Left renal cortex interstitium (tissue), 4 donors: ENCODE measurements at places on chromosomes 6 and 20. TPM values are rescaled to one million over a fixed set of nuclear protein-coding genes. Genes with fewer than 3 reads are reported as not detected.

The ERGIC3 gene
- 360 TPM for polyA plus RNA-seq

The SSTR4 gene
- not detected for polyA plus RNA-seq

The SLC35D3 gene
- 0.06 TPM for polyA plus RNA-seq

The PRSS35 gene
- 45.3 TPM for polyA plus RNA-seq

The SPATA2 gene
- polyA plus RNA-seq: 9.9 TPM

The NOX3 gene
- 2.1 TPM for polyA plus RNA-seq

The KHDRBS2 gene
- polyA plus RNA-seq: 2.3 TPM

The CHRNA4 gene
- 5.8 TPM for polyA plus RNA-seq

The FOXA2 gene
- polyA plus RNA-seq: not detected

DNA sequence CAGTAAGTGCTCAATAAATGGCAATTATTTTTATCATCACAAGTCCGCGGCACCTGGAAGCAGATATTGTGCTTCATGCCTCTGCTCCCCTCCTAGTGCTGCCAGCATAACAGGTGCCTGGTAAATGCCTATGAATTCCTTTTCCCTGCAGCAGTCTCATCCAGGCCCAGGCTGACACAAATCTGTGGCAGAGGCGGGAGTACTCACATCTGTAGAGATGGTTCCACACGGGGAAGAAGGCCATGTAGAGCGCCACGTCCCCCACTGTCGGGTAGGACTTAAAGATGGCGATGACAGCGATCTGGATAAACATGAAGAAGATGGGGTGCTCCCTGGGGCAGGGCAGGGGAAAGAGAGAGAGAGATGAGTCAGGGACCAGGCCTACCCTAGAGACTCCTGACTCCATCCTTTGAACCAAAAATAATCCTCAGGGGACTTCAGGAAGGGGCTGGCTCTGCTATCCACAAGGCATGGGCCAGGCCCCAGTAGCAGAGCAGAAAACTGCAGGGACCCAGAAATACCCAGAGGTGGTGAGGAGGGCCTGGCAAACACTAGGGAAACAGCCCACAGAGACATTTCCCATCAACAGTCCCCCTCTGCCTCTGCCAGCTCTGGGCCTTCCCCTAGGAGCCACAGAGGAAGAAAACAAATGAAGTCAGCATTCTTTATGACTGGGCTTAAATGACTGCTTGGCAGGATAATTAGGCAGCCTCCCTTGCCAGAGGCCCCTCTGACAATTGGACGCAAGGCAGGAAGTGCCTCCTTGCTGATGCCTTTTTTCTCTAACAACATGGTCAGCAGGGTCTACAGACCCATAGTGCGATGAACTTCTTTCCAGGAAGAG lies 23.0 kb downstream of the MAP1LC3A start:
- DNase-seq: no peak

DNA sequence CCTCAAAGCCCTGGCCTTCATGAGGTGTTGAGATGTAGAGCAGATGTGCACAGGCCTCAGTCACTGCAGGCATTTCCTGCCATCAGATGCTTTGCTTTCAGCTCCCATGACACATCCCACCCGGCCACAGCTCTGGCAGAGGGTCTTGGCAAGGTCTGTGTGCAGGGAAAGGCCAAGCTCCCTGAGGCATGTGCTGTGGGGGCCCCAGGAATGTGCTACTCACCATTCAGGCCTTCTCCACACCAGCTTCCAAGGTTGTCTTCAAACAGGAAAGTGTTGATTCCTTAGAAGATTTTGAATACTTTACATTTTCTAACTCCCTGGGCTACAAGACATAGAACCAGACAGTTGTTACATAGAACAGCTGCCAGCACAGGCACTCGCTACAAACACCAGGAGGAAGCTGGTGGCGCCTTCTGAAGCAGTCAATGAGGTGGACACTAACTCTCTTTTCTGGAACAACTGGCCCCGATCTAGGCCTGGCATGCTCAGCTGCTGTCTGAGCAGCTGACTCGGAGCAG lies 27.8 kb downstream of the CASS4 start:
- no peak for DNase-seq

GRCh38 chr20:62386383-62387218 lies at the start of gene RPS21:
TSS of gene RPS21 (plus strand) at chr20:62387103. CDS start at chr20:62387339, 236 bp downstream.
- peak; percentile 80 for DNase-seq

DNA sequence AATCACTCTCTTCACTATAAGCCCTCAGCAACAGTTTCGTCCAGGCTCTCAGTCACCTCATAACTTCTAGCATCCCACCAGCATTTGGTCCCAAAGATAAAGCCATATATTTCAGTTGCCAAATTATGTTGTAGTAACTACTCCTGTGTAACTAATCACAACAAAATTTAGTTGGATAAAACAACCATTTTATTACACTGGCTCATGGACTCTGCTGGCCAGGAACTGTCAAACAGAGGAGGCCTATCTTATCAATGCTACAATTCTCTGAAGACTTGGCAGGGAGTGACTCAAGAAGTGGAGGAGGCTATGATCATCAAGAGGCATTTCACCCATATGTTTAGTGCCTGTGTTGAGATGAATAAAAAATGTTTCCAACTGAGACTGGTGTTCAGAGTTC lies 1082.3 kb upstream of the GJE1 start:
- DNase-seq: no peak

DNA sequence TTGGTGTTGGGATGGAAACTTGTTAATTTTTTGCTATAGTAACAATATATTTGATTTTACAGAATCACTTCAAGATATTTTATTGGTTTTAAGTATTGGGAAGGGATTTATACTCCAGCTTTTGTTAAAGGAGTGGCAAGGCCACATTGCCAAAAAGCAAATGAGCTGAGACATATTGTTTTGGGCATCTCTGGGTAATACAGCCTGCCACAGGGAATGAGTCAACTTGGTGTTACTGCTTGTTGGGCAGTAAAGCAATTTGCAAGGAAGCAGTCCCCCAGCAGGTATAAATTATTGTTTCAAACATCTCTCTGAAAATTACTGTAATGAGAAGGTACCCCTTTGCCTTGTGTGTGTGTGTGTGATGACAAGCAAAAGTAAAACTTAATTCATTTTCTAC lies 868.3 kb upstream of the FLRT3 start:
- no peak for DNase-seq

DNA sequence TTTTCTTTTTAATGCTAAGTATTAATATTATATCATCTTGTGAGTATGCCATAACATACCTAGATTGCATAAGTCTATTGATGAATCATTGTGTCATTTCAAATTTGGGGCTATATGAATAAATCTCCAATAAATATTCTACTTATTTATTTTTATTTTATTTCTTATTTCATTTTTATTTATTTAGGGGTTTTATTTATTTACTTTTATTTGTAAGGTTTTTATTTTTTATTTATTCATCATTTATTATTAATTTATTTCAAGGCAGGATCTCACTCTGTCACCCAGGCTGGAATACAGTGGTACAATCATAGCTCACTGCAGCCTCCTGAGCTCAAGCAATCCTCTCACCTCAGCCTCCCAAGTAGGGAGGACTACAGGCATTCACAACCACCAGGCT lies 36.3 kb downstream of the BMP5 start:
- no peak for DNase-seq

GRCh38 chr6:92281571-92282076 lies 1137.7 kb downstream of the EPHA7 start:
- no peak for DNase-seq

GRCh38 chr20:32203356-32204204 lies 4.0 kb downstream of the PLAGL2 start:
- no peak for DNase-seq

DNA sequence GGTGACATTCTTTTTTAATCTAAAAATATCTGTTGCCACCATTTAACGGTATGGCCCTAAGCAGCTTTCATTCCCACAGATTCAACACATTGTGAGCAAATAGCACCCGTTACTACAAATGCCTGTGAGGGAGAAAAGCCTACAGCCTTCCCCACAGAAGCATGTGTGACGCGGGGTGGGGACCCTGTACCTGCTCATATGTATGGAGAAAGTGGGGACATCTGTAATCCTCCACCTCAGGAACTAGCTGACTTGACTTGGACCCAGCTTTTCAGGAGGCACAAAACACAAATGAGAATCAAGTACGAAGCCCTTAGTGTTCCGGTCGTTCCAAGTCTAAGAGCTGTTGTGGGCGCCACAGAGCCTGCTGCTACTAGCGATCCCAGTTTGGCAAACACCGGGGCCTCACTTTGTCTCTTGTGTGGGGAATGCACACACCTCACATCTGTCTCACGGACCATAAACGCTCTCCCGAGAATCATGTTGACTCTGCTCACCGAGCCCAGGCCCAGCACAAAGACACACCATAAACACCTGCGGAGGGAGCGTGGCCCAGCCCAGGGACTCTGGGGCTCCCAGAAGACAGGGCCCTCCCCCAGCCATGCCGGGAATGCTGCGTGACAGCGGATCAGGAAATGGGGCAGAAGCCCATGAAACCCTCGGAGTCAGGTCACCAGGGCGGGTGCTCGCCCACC lies 21.6 kb downstream of the DLL1 start:
- no peak for DNase-seq

- DNase-seq: no peak
These were observed 194.3 kb upstream of the SMLR1 start for GRCh38 chr6:130632897-130633296.

GRCh38 chr20:51800060-51800871 lies 2.1 kb downstream of the SALL4 start:
- DNase-seq: peak; percentile 75

DNA sequence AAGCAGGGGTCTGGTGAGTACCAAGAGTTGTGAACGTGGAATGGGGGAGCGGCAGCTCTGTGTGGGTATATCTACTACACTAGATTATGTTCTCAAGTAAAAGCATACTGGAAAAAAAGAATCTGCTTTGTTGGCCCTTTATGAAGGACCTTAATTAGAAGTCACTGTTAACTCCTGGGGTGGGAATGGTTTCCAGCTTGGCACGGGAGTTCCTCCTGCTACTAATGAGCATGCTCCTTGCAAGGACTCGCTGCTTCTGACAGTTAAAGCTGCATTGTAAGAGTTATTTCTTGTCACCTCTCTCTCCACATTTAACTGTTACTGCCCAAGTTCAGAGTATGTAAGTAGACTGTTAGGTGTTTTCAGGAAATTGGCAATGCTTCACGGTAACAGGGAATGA lies 292.7 kb downstream of the ZFAND3 start:
- no peak for DNase-seq

- no peak for DNase-seq
These were observed 42.8 kb upstream of the HFE start for GRCh38 chr6:26044140-26045064.

DNA sequence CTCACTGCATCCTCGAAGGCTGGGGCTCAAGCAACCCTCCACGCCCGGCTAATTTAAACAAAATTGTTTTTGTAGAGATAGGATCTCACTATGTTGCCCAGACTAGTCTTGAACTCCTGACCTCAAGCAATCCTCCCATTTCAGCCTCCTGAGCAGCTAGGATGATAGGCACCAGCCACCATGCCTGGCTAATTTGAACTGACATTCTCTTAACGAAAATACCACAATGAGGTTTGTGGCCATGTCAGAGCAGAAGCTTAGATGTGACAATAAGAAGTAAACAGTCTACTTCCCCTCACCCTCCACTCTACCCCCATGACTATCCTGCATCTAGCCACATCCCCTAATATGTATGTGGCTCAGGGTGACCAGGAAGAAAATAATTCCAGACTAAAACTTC lies 74.8 kb upstream of the PLCB4 start:
- no peak for DNase-seq

DNA sequence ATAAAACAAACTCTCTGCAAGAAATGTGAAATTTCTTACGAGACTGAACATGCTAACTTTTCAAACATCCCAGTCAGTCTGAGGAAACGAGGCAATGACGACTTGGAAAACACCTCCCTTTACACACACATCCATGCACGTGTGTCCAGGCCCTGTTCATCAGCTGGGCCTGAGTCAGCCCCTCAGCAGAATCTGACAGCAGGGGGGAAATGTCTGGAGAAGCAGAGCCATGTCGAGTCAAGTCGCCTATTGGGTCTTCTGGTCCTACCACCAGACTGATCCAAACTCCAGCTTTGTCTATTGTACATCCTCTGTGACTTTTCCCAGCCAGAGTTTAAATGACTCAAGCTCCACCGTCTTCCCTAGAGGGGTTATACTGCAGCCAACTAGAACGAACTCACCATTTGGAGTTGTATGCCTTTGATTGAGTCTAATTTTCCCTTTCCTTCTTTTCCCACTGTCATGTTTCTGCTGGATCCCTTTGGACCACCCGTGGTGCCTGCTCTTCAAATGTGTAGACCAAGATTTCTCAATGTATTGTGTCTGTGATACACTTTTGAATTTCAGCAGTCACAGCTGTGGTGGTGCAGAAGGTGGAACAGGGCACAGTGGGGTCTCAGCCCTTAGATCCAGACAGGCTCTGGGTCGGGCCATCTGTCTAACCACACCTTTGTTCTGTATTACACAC lies 254.0 kb downstream of the CDC5L start:
- DNase-seq: no peak

DNA sequence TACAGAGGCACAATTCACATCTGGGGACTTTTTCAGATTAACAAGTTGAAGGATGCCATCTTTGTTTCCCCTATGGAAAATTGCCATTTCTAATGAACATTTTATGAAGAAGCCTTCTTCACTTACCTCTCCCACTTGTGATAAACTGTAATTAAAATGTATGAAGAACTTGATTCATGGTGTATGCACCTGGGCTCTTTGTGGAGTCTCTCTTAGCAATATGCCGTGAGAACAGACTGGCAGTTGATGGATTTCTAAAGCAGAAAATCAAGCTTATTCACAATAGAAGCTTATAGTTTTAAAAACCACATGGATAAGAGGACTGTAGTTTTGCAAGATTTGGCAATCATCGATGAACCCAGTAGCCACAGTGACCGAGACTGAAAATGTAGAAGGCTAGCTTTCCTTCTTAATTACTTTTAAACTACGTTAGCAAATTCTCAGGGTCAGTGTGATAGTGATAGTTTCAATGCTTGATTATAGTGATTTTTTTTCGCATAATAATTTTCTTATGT lies 270.6 kb downstream of the PRL start:
- DNase-seq: no peak

GRCh38 chr6:64034291-64034690 lies 398.7 kb downstream of the PHF3 start:
- no peak for DNase-seq

DNA sequence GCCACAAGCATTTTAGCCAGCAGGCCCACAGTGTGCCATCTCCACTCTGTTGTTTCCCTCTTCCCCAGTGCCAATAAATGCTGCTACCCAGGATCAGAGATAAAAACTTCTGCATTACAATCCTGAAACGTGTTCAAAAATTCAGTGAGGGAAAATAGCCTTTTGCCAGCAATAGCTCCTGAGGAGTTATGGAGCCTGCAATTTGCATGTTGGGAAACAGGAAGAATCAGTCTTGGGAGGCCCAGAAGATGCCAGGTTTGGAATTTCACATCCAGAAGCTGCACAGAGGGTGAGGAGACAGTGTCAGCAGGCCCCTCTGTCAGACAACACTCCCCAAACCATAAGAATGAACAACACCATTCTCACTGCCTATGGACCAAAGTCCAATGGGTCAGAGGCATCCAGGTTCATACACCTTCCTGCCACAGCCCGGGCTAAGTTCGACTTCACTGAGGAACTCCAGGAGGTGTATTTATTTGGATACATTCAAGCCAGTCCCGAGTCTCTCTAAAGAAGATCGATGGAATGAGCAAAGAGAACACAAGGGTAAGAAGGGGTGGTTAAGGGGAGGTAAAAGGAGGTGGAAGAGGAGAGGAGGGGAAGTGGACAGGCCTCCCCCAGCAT lies 20.8 kb downstream of the RRBP1 start:
- no peak for DNase-seq
